ENCODE measurements at places on chromosomes 11 and 22.

GRCh38 chr11:35549787-35550186 is 24.4 kb upstream of the PAMR1 start:
- DNase-seq = no peak

DNA sequence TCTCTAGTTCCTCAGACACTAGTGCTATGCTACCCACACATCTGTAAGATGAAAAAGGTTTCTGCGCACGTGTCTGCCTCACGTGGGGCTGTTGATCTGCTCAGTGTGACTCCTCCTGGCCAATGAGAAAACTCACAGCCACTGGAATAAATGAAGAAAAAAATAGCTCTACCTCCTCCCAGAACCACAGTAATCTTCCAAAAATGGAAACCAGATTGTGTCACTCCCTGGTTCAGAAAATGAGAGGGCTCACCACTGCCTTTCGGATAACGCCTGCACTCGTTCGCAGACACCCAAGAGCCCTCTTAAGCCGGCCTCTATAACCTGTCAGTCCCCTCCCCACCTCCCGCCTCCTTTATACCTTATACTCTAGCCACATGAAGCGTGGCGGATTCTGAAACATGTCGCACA is 5.1 kb downstream of the APBB1 start:
- peak; percentile 82 for DNase-seq

DNA sequence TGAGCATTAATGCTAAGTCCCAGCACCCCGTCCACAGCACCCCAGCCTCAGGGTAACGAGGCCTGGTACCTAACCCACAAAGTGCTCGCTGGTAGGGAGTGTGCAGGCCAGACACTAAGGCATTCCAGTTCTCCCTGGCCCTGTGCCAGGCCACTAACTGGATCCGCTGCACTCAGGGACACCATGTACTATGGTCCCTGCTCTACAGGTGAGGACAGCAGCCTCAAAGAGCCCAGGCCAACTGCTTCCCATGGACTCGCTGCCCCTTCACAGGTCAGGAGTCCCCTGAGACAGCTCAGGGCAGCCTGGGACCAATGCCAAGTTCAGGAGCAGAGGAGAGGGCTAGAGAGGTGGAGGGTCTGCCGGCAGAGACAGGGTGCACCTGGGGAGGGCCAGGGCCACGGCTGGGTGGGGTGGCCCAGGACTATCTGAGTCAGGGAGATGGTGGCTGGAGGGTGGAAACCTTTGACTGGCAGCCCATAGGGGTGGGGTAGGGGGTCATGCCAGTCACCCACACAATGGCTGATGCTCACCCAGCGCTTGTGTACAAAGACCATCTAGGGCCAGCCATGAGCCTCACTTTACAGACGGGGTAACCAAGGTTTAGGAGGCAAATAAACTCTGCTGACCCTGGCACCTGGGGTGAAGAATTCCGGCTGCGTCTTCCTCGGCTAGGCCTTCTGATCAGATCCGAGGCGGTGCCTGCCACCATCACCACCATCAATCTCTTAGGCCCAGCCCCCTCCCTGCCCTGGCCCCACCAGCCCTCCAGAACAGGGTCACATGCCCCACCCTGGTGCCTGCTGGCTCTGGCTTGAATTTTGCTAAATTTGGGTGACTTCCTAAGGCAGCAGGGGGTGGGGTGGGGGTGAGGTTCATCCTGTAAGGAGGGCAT is 5.6 kb downstream of the OSBPL5 start:
- no peak for DNase-seq

DNA sequence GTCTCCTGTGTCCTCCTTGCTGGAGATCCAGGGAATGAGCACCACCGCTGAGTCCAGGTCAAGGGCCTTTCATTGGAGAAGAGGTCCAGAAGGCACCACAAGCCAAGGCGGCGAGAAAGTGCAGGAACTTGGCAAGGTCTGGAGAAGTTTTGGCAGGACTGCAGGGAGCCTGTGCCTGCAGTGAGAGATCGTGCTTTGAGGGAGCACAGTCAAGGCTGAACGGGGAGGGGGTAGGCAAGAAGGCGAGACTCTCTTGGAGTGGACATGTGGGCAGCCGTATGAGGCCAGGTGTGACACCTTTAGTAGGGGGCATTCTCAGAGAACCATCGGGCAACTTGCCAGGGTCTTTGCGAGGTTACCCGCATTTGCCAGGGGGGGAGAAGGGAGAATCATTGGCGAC is 30.5 kb downstream of the LRRC10B start:
- no peak for DNase-seq

- DNase-seq = no peak
Observed at GRCh38 chr11:73998846-73999575, 9.9 kb downstream of the UCP3 start.

DNA sequence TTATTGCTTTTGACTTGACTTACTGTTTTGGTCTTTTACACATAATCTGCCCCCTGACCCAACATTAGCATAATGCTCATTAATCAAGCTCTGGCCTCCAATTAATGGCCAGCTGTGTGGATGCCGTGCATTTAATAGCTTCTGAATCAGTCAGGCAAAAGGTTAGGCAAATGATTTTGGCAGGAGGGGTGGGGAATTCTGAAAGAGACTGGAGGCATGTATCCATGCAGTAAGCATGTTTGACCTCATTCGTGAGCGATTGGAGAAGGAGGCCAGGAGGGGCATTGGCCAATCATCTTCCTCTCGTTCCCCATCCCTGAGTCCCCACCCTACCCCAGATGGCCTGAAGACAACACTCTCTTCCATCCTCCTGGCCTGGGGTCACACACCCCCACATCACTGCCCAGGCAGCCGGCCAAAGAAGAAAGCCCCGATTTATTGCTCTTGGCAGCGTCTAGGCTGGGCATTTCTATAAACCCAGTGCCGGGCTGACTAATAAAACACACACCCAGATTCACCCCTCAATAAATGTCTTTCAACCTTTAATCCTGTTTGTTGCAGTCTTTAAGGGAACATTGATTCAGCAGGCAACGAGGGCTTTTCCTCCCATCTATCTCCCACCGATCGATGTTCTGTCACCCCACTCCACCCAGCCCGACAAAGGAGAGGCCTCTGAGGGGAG is 150.0 kb downstream of the OPCML start:
- no peak for DNase-seq

- DNase-seq = peak; percentile 25
Observed at GRCh38 chr11:77589521-77590193, at the start of gene AQP11. TSS of gene AQP11 (plus strand) at chr11:77589953. CDS start at chr11:77589993, 40 bp downstream.

- DNase-seq = no peak
Observed at GRCh38 chr11:61999141-61999975, 31.9 kb upstream of the FTH1 start.

GRCh38 chr11:36306888-36307287 is 10.8 kb downstream of the PRR5L start:
- DNase-seq = peak; percentile 15

All from CD4-positive, alpha-beta memory T cell (primary cell).